ENCODE measurements at places on chromosomes 4 and X.

DNA sequence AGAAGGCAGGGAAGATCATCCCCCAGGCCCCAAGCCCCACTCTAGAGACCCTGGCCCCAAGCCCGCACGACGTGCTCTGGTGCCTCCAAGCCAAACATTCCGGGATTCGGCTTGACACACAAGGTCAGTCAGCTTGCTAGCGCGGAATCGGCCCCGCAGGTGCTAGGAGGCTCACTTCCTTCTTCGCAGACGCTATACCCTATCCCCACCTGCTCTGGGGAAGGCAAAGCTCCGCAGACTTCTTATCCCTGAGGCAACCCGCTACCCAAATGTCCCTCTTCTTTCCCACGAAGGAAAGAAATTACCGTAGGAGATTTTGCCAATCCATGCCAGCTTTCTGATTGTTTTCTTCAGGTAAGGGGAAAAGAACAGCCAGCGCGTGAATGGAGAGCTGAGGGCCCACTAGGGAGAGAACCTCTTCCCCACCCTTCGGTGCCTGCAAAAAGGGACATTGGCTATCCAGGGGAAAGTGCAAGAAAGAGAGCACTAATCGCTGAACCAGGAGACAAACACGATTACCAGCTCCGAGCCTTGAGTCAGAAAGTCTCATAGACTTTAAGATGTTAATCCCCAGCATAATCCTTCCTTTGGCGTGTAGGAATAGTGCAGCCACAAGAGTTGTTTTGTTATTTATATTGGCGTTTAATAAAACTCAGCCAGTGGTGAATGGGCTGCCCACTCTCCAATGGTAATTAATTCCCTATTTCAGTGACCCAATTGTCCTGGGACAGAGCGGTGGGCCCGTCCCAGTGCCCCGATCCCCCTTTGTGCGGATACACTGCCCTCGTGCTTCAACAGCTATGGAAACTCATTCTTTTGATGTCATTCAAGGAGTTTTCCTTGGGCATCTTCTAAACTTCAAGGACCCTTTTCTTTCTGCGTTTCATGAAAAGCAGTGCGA lies 5.4 kb upstream of the NEUROG2 start:
- no peak for DNase-seq

DNA sequence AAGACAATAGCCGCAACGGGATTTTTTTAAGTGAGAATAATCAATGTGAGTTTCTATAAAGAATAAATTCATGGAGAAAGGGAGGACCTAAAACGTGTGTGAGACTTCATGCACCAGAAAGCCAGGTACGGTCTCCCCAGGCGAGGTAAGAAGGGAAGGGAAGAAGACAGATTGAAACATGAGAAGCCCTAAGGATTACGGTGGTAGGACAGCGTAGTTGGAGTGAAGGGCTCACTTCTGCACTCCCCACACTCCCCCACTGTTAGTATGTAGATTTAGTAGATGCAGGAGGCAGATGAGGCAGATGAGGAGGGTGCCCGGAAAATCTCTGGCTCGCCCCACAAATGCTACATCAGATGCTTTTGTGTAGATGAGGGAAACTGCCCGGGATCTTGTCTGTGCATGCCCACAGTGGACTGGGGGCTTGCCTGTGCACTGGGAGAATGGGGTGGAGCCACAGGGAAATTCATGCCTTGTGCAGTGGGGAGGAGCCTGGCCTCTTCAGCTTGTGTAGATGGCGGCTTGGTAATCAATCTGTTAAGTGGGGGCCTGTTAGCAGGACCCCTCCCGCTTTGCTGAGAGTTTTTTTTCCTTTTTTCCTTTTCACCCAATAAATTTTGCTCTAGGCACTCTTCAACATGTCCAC lies 1544.5 kb upstream of the TENM3 start:
- no peak for DNase-seq

- no peak for DNase-seq
Measured at GRCh38 chr4:76588274-76588673, 153.2 kb downstream of the SHROOM3 start.

DNA sequence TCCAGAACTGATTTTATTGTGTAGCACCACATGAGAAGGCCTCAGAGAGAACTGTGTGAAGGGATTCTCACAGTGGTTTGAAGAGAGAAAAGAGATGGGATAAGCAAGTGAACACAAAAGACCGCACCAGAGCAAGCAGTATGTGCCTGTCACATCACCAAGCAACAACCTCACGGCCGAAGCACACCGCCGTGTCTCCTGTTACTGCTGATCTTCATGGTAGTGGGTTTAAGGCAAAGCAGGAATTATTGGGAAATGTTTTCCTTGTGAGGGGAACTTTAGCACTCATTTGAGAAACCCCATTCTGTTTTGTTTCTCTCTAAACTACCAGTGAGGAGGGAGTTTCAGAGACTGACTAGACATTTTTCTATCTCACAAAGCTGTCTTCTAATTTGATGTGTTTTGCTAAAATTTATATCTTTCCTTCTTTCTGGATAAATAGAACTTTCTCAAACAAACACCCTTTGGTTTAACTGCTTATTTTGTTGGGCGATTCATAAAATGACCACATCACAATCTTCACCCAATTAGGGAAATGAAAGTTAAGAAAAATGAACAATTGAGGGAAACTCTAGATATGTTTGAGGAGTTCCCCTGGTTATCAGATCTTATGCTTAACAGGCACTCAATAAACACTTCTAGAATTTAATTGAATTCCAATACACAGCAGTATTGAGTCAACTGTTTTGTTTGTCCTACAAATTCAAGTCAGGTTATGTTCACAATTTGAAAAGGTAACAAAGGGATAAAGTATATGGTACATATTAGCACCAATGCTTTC lies 16.5 kb downstream of the SH3KBP1 start:
- no peak for DNase-seq

DNA sequence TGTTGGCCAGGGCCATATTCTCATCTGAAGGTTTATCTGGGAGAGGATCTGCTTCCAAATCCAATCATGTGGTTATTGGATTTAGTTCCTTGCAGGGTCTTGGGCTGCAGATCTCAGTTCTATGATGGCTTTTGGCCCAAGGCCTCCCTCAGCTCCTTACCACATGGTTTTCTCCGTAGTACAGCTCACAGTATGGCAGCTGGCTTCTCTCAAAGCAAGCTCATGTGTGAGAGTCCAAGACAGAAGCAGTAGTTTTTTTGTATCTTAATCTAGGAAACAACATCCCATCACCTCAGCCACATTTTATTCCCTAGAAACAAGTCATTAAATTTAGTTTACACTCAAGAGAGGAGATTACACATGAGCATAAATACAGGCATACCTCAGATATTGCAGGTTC lies 24.5 kb downstream of the MND1 start:
- no peak for DNase-seq

- peak; percentile 41 for DNase-seq
Measured at GRCh38 chr4:76850010-76850441, 47.9 kb downstream of the SOWAHB start.

- DNase-seq: no peak
Measured at GRCh38 chr4:83259586-83259985, 25.0 kb downstream of the COQ2 start.

GRCh38 chrX:109635146-109635545 lies 10.2 kb upstream of the KCNE5 start:
- peak; percentile 11 for DNase-seq

- no peak for DNase-seq
Measured at GRCh38 chrX:72142094-72142793, 10.5 kb upstream of the RTL5 start.

DNA sequence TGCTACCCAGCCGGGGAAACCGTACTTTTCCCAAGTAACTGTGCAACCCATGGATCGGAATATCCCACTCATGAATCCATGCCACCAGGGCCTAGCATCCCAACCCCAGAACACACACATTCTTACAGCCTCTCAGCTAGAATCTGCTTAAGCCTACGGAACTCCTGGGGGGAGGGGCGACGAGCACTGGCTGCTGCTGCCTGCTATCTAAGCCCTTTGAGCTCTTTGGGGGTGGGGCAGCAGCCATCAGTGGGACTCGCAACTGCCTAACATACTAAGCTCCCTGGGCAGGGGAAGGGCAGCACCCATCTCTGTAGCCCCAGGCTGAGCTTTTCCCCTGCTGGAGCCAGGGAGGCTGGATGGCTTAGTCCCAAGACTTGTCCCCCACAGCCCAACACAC lies 28.6 kb downstream of the NUDT10 start:
- no peak for DNase-seq

GRCh38 chrX:38868941-38869401 lies 67.7 kb downstream of the MID1IP1 start:
- no peak for DNase-seq

- DNase-seq: no peak
Measured at GRCh38 chr4:60314416-60314815, 885.7 kb upstream of the ADGRL3 start.

DNA sequence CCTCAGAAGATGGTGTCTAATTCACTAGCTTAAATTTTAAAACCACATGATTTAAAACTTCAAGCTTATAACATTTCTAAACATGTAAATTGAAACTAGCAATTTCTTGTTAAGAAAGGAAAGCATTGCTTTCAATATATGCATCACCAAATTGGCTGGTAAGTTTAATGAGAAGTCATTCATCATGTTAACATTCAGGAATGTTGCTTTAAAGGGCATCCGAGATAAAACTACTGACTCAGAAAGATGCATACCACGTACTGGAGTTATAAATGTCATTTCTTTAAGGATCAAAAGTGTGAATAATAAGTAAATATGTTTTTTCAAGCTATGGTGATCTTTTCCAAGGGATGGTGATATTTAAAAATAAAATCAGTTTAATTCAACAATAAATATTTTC lies 83.3 kb upstream of the VCX2 start:
- no peak for DNase-seq

DNA sequence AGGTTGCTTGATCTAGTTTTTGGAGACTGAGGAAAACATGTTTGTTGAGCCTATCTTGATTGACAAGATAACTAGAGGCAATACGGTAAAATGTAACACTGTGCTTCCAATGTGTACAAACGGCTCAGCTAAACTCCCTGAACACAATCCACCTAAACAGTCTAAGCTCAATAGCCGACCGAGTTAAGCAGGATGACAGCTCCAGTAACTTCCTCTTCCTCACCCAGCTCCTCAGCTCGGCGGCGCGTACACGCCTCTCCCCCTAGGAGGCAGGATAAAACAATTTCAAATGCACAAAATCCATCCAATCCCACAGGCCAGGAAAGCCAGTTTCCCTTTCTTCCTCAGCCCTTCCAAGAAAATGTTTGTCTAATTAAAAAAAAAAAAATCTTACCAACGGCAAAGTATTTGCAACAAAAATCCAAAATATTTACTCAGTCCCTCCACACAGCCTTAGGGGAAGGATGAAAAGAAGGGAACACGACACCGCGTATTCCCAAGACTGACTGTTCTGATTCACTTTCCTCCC lies 1.0 kb downstream of the CNOT6L start:
- peak; percentile 89 for DNase-seq

DNA sequence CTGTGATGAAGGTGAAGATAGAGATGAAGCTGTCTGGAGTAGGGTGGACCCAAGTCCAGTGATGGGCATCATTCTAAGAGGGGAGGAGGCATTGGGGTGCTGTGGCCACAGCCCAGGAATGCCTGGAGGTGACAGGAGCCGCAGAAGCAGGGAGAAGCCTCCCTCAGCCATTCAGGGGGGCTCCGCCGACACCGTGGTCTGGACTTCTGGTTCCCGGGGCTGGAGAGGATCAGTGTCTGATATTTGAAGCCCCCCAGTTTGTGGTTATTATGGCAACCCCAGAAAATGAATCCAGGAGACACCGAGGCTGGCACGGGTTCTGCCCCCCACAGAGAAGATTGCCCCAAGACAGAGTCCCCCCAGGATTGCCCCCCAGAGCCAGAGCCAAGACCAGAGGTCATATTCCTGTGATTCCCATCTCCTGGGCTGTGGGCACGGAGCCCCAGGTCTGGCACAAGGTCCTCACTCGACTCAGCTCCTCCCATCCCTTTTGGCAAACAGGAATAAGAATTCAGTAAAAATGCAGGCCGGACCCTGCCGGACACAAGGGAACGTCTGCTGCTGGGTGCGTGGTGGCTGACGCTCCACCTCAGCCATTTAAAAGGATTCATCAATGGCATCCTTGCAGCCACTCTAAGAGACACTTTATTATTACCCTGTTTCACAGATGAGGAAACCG lies 116.6 kb downstream of the CPZ start:
- DNase-seq: no peak

GRCh38 chr4:175714686-175715085 lies 97.4 kb downstream of the GPM6A start:
- no peak for DNase-seq

DNA sequence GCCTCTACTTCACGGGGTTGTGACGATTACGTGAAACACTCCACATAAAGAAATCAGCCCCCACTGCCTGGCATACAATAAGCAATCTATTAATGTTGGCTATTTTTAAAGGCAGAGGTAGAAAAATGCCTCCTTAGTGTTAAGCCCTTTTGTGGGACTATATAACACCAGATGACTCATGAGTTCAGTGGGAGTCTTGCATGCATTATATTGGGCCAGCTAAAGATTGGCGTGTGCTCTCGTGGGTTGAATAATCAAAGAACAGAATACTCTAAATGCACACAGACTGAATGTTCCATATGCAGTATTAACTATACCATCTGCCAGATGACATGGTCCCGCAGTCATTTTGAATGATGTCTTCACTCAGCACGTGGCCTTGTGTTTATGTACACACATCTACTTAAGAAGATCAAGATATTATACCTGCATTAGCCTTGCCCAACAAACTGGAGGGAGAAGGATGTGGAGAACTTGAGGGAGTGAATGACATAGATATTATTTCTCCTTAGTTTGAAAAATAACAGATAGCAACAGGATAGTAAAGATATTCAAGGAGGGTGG lies 85.0 kb upstream of the MYOZ2 start:
- no peak for DNase-seq

- peak; percentile 73 for DNase-seq
Measured at GRCh38 chrX:106894392-106894909, 8.7 kb downstream of the RIPPLY1 start.

DNA sequence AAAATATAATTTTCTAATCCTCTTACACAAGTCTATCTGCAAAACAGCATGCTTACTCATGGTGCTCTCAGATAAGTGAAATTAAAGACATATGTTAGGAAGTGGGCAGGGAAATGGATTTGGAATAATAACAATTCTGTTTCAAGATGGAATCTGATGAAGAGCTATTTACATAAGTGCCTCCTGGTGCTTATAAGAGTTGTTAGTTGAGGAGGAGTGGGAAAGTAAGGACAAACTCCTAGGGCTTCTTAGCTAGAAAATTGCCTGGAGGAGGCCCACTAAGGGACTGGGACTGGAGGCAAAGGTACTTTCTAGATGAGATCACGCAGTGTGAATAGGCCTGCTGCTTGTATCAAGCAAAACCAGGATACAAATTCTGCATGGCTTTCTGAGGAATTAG lies 939.8 kb downstream of the GLUD2 start:
- DNase-seq: no peak

DNA sequence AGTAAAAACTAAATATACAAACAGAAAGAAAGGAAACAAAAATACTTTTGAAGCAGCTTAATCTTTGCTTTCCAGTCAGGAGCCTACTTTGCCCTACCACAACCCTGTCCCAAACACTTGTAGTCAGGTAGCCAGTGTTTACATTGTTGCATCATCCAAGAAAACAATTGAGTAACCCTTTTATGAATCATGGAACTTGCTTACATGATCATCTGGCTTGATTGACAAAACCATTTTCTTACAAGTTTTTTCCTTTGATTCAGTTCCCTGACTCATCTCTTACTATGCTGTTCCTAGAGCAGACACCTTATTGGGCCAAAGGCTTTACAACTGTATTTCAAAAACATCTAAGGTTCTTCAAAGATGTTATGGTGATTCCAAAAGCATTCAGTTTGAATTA lies 740.1 kb downstream of the KLHL13 start:
- peak; percentile 9 for DNase-seq
